ENCODE measurements at places on chromosomes 12 and 14. TPM values are rescaled to one million over a fixed set of nuclear protein-coding genes. Genes with fewer than 3 reads are reported as not detected.

GRCh38 chr12:37548266-37548805 lies 768.2 kb upstream of the ALG10B start:
- DNase-seq: no peak

- peak; percentile 62 for DNase-seq
Measured at GRCh38 chr14:104244221-104245011, 106.0 kb downstream of the KIF26A start.

- DNase-seq: no peak
Measured at GRCh38 chr12:52613384-52614030, 4.9 kb downstream of the KRT73 start.

DNA sequence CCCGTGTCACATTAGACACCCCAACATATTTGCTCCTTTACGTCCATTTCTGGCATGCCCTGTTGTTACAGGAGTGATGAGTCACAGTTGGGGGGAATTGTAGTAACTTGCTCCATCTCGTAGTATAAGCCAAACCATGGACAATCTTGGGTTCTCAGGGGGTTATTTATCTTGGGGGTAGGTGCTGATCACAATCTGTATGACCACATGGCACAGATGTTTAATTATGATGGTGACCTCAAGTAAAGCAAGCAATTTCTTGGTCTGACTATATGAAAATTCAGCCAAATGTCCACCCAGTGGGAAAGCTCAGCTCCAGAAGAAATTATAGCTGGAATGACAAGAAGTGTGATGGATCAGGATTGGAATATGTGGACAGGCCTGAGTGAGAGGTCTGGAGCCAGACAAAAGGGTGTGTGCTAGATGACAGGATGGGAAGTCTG lies 32.1 kb upstream of the STON2 start:
- DNase-seq: no peak

- no peak for DNase-seq
Measured at GRCh38 chr14:35297706-35298105, 5.5 kb downstream of the PSMA6 start.

DNA sequence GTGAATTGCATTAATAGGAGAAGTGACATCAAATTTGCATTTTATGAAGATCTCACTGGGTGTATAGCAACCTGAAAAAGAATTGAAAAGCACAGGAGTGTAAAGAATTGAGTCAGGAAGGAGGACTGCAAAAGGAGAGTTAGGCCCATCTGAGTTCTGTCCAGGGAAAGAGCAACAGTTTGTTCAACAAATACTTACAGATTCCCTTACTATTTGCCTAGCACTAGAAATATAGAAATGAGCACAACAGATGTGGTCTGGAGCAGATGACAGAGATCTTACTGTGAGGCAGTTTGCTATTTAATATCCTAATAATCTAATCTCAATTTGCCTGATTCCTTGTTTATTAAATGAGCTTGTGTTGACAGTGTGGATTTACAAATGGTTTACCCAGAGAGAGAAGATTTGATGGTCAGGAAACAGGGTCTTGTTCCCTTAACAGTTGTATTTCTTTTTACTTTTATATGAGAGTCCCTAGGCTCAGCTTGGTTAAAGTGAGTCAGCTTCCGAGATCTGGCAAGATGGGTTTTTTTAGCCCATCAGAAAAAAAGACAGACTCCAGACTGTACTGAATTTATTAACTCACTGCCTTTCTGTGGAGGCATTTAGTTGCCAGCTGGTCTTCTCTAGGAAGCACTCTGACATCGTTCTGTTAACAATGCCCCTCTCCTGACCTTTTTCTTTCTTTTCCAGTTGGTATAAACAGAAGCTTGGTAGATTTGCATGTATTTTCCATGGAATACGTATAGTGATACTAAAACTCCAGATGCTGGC lies 229.7 kb downstream of the TTC6 start:
- DNase-seq: no peak

DNA sequence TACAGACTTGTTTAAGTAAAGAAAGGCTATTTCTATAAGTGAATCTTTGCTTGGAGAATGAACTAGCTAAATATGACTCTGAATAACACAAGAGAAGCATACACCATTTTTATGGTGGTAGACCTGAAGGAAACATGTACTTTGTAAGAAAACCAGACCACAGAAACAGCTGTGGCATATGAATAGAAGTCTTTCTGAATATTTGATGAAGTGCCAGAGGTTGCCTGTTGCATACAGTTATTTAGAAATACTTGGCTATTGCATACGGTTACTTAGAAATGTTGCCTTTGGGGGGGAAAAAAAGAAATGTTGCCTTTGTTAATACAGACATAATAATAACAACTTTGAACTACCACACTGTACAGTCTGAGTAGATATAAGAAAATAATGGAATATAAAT lies 16.8 kb upstream of the LEMD3 start:
- no peak for DNase-seq

DNA sequence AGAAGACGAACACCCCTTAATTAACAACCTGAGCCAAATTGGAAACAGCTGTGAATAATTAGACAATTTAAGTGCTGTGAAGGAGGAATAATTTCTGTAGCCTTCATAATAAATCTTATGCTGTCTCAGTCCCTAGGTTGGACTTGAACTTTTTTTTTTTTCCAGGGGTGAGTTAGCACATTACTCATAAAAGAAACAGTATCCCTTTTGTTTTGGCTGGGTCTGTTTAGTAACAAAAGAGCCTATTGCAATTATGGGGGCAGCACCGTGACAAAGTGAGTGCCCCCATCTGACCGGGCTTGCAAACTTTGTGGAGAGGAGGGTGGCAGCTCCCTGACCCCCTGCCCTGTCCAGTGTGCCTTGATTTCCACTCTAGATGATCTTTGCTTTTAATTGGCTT lies 167.4 kb downstream of the DICER1 start:
- no peak for DNase-seq

DNA sequence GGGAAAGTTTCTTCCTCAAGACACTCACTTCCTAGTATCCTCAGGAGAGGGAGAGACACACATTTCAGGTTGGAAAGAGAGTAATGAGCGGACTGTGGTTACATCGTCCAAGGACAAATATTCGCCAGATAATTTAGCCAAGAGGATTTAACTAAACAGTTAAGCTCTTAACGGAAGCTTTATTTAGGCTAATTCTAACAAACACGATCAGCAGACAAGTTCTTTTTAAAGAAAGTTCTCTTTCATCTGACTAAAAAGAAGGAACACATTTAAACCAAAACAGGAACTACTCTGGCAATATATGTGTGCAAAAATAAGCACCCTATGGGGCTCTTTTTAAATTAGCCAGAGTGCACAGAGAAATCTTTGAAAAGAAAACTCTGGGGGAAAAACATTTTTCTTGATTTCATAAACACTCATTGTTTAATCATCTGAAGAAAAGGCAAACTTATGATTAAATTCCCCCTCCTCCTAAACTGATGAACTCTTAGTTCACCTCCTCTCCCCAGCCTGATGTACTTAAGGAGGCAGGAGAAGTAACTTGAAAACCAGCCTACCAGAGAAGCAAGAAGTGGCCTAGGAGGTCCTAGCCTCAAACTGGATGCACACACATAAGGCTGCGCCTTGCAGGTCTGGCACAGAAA lies 13.3 kb upstream of the BTG1 start:
- no peak for DNase-seq

- DNase-seq: no peak
Measured at GRCh38 chr12:22821985-22822384, 197.0 kb downstream of the ETNK1 start.

DNA sequence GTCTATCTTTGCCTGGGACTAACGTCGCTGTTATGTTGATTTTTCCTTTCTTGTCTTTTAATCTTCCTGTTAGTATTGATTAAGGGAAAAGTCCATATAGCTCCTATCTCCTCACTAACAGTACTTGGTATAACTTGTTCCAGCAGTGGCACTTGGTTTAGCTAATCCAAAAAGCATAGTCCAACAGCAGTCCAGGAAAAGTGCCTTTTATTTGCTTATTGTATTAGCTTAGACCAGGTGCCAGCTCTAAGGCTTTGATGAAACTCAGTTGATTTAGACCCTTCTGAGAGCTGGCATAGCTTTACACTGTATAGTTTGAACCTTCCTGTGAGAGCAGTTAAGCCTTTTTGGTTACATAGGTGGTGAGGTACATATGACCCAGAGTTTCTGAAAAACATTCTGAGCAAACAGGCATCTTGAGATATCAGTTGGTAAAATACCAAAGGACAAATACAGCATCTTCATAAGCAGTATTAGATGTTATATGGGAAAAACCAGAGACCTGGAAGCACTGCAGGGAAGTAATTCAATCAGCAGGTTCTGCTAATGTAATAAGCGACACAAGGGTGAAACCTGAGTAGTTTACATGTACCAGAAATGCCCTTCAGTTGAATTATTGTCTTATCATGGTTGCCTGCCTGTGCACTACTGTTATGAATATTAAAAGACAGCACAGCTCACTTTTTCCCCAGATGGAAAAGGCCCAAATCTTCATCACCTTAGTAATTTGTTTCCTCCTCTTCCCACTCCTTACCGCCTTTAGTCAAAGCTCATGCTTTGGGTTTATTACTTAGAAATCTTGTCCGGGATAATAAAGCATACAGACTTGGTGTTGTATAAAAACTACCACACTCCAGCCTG lies 13.0 kb downstream of the PELI2 start:
- DNase-seq: no peak

- no peak for DNase-seq
Measured at GRCh38 chr14:99971941-99972747, 93.1 kb upstream of the EVL start.

GRCh38 chr12:14410841-14411569 lies 45.5 kb downstream of the ATF7IP start:
- no peak for DNase-seq

DNA sequence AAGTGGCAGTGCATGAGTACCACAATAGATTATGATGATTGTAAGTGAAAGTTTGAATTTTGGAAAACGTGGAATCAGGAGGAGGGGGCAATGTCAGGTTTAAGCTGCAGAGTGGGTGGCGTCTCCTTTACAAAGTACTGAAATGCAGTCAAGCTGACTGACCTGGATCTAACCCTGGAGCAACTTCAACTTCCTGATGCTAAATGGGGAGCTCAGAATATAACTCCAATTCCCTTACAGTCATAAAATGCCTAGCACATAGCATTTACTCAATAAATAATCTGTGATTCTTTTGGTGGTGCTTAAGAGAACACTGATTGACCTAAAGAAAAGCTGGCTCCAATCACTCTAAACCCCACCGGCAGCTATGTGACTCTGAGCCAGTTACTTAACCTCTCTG lies 38.5 kb downstream of the CCDC60 start:
- no peak for DNase-seq

- peak; percentile 6 for DNase-seq
Measured at GRCh38 chr14:98909251-98909944, 362.6 kb downstream of the BCL11B start.

GRCh38 chr12:111434680-111435338 lies 29.1 kb downstream of the SH2B3 start:
- no peak for DNase-seq

DNA sequence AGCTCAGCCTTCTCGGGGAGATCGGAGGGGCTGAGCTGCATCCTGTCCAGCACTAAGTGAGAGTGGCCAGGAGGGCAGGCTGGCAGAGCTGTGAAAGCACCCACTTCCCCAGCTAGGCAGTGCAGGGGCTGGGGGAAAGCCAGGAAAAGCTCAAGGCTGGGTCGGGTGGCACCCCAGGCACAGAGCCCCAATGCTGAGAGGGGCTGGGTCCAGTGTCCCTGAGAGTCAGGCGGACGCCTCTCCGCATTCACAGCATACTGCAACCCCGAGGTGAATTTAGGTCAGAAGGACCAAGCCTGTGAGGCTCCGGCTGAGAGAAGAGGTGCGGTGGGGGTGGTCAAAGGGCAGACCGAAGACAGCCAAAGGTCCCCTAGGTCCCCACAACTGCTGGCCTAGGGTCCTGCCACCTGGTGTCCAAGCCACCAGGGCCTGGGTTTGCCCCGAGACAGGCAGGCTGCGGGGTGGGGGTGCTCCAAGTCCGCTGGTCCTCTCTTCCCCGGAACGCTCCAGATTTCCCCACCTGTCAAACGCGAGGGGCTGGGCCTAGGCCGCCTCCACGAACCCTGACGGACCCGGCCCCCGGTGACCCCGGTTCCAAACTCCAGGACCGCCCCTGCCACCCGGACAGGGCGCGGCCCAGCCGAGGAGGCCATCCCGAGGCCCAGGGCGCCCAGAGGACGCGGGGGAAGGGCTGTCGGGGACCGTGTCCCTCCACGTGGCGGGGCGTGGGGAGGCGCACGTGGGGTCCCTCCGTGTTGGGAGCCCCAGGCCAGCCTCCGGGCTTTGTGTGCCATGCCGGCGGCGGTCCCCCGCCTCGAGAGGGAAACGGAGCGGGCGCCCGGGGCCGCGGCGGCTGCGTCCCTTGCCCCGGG lies 527 bp downstream of the CAMKK2 start:
- no peak for DNase-seq

DNA sequence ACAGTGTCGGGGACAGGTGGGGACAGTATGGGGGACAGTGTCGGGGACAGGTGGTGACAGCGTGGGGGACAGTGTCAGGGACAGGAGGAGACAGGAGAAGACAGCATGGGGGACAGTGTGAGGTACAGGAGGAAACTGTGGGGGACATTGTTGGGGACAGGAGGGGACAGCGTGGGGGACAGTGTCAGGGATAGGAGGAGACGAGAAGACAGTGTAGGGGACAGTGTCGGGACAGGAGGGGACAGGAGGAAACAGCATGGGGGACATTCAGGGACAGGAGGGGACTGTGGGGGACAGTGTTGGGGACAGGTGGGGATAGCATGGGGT lies 139.5 kb downstream of the TMEM121 start:
- DNase-seq: no peak

DNA sequence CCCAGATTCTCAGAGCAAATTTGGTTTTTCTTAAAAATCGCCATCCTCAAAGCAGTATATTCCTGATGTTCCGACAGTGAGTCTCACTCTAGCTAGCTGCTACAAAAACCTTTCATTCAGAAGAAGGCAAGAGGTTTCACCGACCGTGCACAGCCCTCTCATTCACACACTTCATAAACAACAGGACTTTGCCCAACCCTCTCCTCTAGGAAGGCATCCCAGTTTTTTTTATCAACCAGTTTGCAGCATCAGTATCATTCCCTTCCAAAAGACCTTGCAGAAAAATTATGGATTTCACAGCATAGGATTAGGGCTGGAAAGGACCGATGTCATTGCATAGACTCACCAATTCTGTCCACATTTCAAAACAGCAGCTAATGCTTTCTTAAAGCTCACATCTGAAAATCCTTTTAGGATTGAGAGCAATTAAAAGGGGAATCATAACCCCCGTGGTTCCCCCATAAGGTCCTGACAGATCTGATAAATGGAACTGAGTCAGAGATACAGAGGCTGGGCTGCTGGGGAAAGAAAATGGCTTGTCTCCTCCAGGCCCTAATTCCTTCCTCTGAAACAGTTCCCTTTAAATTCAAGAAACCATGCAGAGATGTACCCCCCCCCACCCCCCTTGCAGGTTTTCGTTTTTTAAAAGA lies 597 bp downstream of the SVOP start:
- DNase-seq: no peak

Gene GUCY2C
- 0.10 TPM for total RNA-seq

Gene POTEG
- not detected for total RNA-seq

Gene CISTR
- total RNA-seq: not detected

Gene GPR84
- total RNA-seq: 2.5 TPM

Gene MYF6
- total RNA-seq: not detected

Gene SBNO1
- 31.2 TPM for total RNA-seq

Gene SERPINA10
- not detected for total RNA-seq

Gene LYZ
- total RNA-seq: 20.7 TPM

Gene STYK1
- 0.10 TPM for total RNA-seq

Gene FIGNL2
- total RNA-seq: 1.0 TPM

Gene AMDHD1
- 0.46 TPM for total RNA-seq

Gene KLRG1
- 2.7 TPM for total RNA-seq

Gene ANG
- total RNA-seq: 11.5 TPM

Gene C14orf180
- total RNA-seq: 1.4 TPM

Gene GYS2
- not detected for total RNA-seq

Measured in posterior vena cava (tissue), 2 donors.